ENCODE measurements at places on chromosomes 4 and X. TPM values are rescaled to one million over a fixed set of nuclear protein-coding genes. Genes with fewer than 3 reads are reported as not detected.

Gene CFAP299
- total RNA-seq = not detected

Gene DRP2
- under 0.01 TPM for total RNA-seq

Gene TRIM2
- 13.9 TPM for total RNA-seq

Gene PAK3
- 1.3 TPM for total RNA-seq

Gene TMSB4X
- total RNA-seq = 18,385 TPM

Gene TBC1D19
- 7.1 TPM for total RNA-seq

Gene DNAAF6
- not detected for total RNA-seq

Gene CHRNA9
- not detected for total RNA-seq

Gene XAGE1B
- total RNA-seq = not detected

Gene FGF5
- total RNA-seq = 0.13 TPM

Gene PLP2
- total RNA-seq = 12.0 TPM

Gene CENPVL3
- total RNA-seq = not detected

Gene ZFYVE28
- total RNA-seq = 1.8 TPM

Gene PROM1
- under 0.01 TPM for total RNA-seq

Gene PI4K2B
- total RNA-seq = 19.7 TPM

Gene ATP5ME
- total RNA-seq = 141 TPM

Gene GLRA2
- not detected for total RNA-seq

Gene GNRHR
- not detected for total RNA-seq

Gene PPEF2
- total RNA-seq = under 0.01 TPM

Gene APLN
- 13.9 TPM for total RNA-seq

Gene HOPX
- total RNA-seq = 7.6 TPM

Gene CLCN4
- 6.3 TPM for total RNA-seq

Gene SEPTIN6
- 15.1 TPM for total RNA-seq

Gene CABS1
- not detected for total RNA-seq

Gene ADH1A
- total RNA-seq = not detected

Gene GABRG1
- not detected for total RNA-seq

Gene SPANXD
- total RNA-seq = not detected

Gene FABP2
- total RNA-seq = not detected

Gene ACOT9
- 70.7 TPM for total RNA-seq

Gene SSX4B
- total RNA-seq = not detected

Gene DIPK2B
- total RNA-seq = 57.9 TPM

Gene WDR17
- total RNA-seq = under 0.01 TPM

Gene PAGE5
- not detected for total RNA-seq

Gene ZGRF1
- total RNA-seq = 6.2 TPM

Gene MAGEC2
- total RNA-seq = not detected

Gene PLS3
- total RNA-seq = 330 TPM

Gene ERAS
- total RNA-seq = not detected

Gene PABPC1L2A
- not detected for total RNA-seq

Gene MTMR8
- 0.51 TPM for total RNA-seq

Gene CXCL8
- 35.7 TPM for total RNA-seq

Gene AWAT1
- not detected for total RNA-seq

Gene ZIC3
- total RNA-seq = not detected

Gene SUPT20HL1
- not detected for total RNA-seq

Gene SHOX
- not detected for total RNA-seq

Gene RNF128
- total RNA-seq = not detected

Gene FAM9B
- not detected for total RNA-seq

Gene RAB39B
- total RNA-seq = 0.13 TPM

Gene CT45A10
- not detected for total RNA-seq

Gene SGCB
- 9.4 TPM for total RNA-seq

Gene DCX
- total RNA-seq = not detected

Gene TRPC3
- under 0.01 TPM for total RNA-seq

Gene KLHL13
- 0.38 TPM for total RNA-seq

Data from dermis microvascular lymphatic vessel endothelial cell (primary cell).